Stomach (tissue), 19 donors: ENCODE measurements at places on chromosomes 12 and 14.

- H3K36me3 ChIP-seq: peaks cover 95% of the 10 kb centered on the region
- no peak for DNase-seq
- no peaks in the 10 kb centered on the region for H3K4me1 ChIP-seq
- H3K4me3 ChIP-seq: no peak overlapping the region
These were observed 76.5 kb downstream of the EP400 start for GRCh38 chr12:132026061-132026795.

DNA sequence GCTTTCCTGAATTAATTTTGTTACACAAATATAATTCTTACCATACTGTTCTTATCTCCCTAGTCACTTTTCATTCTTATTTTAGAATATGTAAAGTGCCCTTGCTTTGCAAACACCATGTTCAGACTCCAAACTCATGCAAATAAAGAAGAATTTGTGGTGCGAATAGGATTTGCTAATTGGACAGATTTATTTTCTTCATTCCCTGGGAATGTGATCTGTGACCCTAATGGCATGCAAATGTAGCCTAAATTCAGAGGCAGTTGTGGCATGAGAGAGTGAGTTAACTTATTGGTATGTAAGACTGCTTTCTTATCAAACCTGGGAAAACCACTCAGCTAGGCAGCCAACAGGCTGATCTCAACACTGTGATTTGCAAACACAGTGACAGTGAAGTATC lies 10.0 kb downstream of the CAPZA3 start:
- peaks cover 15% of the 10 kb centered on the region for H3K4me1 ChIP-seq
- H3K27ac ChIP-seq: no peak overlapping the region
- DNase-seq: no peak
- H3K4me3 ChIP-seq: no peak overlapping the region
- no peaks in the 10 kb centered on the region for H3K27me3 ChIP-seq

GRCh38 chr14:39267608-39268005 lies 33.9 kb downstream of the MIA2 start:
- peaks cover 46% of the 10 kb centered on the region for H3K4me1 ChIP-seq
- peak overlapping the region; percentile 97 for H3K27ac ChIP-seq
- no peak for DNase-seq
- H3K27me3 ChIP-seq: no peaks in the 10 kb centered on the region

GRCh38 chr12:94793191-94793595 lies 142.8 kb upstream of the TMCC3 start:
- H3K4me3 ChIP-seq: no peak overlapping the region
- no peaks in the 10 kb centered on the region for H3K4me1 ChIP-seq
- DNase-seq: no peak
- no peaks in the 10 kb centered on the region for H3K27me3 ChIP-seq
- no peaks in the 10 kb centered on the region for H3K36me3 ChIP-seq
- H3K27ac ChIP-seq: no peak overlapping the region

DNA sequence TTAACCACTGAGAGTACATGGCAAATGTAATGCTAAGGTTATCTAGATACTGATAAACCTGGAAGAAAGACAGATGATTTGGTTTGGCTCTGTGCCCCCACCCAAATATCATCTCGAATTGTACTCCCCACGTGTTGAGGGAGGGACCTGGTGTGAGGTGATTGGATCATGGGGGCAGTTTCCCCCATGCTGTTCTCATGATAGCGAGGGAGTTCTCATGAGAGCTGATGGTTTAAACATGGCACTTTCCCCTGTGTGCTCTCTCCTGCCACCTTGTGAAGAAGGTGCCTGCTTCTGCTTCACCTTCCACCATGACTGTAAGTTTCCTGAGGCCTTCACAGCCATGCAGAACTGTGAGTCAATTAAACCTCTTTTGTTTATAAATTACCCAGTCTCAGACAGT lies 14.2 kb downstream of the NOXRED1 start:
- H3K36me3 ChIP-seq: no peaks in the 10 kb centered on the region
- no peaks in the 10 kb centered on the region for H3K4me1 ChIP-seq

DNA sequence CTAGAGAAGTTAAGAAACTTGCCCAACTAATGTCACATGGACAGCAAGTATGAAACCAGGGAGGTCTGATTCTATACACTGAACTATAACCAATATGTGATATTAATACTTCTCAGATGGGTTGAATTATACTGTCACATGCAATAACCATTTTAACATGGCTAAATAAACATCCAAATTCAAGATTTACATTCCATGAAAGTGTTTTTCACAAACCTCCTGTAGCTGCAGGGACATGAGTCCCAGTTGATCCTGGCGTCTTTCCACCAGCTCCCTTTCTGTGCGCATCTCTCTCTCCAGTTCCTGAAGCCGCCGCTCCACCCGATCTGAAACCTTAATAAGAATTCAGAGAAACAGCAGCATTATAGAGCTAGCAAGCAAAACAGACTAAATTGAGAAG lies 79.0 kb downstream of the CEP128 start:
- no peaks in the 10 kb centered on the region for H3K36me3 ChIP-seq
- no peak overlapping the region for H3K4me3 ChIP-seq
- DNase-seq: no peak
- H3K27me3 ChIP-seq: no peaks in the 10 kb centered on the region
- H3K4me1 ChIP-seq: no peaks in the 10 kb centered on the region
